Activated CD4-positive, alpha-beta T cell treated with anti-CD3 and anti-CD28 coated beads for 36 hours (primary cell): ENCODE measurements at places on chromosomes 11 and 22. TPM values are rescaled to one million over a fixed set of nuclear protein-coding genes. Genes with fewer than 3 reads are reported as not detected.

GRCh38 chr22:44879301-44879680 is 126.9 kb downstream of the ARHGAP8 start:
- no peak for DNase-seq

- DNase-seq: no peak
These were observed 347.9 kb downstream of the DLG2 start for GRCh38 chr11:85279267-85279666.

GRCh38 chr11:102168481-102168880 is 58.2 kb downstream of the YAP1 start:
- DNase-seq: no peak

The NRGN gene
- 18.1 TPM for total RNA-seq

The OR51T1 gene
- not detected for total RNA-seq

The APOL4 gene
- total RNA-seq: 0.16 TPM
